HTR-8/SVneo (cell line): ENCODE measurements at places on chromosomes 2 and 18.

DNA sequence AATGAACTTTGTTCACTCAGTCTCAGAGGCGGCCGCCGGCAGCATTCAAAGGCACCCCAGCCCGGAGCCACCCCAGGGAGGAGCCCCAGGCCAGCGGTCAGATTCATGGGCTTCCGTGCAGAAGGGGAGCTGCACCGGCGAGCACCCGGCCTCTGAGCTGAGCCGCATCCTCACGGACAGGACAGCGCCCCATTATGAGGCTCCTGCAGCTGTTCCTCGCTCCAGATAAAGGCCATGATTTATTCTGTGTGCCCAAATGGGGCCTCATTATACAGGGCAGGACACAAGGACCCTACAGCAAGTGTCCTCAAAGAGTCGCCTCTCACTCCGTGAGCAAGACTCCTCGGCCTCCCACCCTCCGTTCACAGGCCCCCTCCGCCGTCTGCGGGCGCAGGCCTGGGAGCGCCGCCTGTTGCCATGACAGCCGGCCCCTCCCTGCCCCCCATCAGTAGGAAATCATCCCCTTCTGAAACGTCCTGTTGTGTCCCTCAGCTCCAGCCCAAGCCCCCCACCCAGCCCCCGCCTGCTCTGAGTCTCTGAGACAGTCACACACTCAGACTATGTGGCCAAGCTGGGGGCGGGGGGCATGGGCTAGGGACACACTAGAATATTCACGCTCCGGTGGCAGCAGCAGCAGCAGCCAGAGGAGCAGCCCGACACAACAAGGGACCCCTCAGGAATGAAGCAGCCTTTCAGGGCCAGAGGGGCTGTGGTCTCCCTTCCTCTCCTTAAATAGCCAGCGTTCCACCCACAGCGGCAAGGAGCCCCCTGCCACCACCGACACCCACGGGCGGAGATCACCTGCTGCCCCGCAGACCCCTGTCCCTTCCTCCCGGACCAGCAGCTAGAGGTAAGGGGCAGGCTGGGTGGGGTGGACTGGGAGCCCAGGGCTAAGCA is at the start of gene GPR17:
Gene GPR17, plus strand, starts transcription at position 759 of the 897 bp plus-strand sequence. CDS start 4,583 bp downstream, outside the sequence.
- DNase-seq, result no peak

- no peak for DNase-seq
Measured at GRCh38 chr2:225074366-225074765, 32.1 kb upstream of the DOCK10 start.

- no peak for DNase-seq
Measured at GRCh38 chr18:39732918-39733317, 2167.3 kb upstream of the CELF4 start.

- no peak for DNase-seq
Measured at GRCh38 chr2:177052471-177052870, 160.1 kb upstream of the HNRNPA3 start.

DNA sequence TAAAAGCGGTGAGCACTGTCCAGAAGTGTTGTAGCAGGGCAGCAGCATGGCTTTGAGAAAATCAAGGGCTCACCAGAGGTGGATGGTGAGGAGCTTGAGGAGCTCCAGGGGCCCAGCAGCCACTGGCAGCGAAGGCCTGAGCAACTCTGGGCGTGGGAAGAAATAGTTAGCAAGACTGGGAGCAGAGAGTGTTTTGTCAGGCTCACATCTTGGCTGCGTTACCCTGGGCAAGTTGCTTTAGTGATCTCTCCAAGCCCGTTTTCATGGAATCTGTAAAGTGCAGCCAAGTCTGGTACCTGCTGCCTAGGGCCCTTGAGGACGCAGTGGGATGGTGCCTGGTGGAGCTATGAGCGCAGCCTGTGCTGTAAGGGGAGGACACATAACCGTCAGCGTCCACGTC is 78.3 kb downstream of the SH3BP4 start:
- DNase-seq, result no peak

GRCh38 chr18:30556112-30556511 is 486.4 kb downstream of the DSC3 start:
- DNase-seq, result no peak

DNA sequence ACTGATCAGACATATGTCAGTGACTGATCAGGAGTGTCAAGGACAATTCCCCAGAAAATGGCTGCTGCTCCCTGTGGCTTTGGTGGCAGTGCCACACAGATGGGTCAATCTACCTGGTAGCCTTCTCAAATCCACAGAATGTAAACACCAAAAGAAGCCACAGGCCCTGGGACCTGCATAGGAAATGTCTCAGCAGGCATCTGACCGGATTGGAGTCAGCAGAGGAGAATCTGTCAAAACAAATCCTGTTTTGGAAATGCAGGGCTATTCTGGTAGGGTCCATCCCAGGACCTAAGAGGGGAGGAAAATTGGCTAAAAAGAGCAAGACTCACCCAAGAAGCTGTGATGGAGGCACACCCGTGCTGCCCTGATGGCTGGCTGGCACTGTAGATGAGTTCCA is 189.7 kb downstream of the TMEM247 start:
- no peak for DNase-seq
